GM04504 (cell line): ENCODE measurements at places on chromosomes 1 and 21.

GRCh38 chr1:245673881-245674414, 519.2 kb downstream of the KIF26B start:
- DNase-seq, result no peak

GRCh38 chr1:196567238-196567637, 41.0 kb downstream of the KCNT2 start:
- no peak for DNase-seq

GRCh38 chr1:101849356-101849755, 147.4 kb downstream of the OLFM3 start:
- no peak for DNase-seq

- DNase-seq, result no peak
Observed at GRCh38 chr1:2352341-2352896, 38.9 kb downstream of the MORN1 start.

DNA sequence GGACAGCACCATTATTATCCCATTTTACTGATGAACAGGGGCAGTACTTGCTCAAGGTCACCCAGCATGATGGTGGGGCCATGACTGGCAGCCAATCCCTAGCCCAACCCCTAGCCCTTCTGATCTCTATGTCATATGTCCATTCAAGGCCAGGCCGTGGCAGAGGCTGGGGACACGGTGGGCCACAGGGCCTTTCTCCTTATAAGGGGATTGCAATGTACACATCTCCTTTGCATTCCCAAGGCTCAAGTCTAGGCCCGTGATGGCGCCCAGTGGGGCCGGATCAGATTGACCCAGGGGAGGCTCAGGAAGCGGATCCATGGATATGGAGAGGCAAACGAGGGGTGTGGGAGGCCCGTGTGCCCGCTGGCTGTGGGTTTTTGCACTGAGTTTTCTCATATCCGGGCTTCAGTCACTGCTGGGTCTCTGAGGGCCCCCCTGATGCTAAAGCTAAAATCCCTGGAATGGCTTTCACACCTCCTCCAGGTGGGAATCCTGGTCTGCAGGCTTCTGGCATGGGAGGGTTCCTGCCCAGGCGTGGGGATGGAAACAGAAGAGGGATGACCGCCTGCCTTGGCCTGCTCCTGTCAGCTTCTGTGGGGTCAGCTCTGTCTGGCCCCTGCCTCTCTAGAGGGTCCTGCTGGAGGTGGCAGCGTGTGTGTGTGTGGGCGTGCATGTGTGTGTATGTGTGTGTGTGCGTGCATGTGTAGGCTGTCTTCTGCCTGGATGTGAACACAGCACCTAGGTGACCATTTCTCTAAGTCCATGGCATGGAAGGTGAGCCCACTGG, 2.1 kb downstream of the MYOM3 start:
- no peak for DNase-seq

GRCh38 chr21:46038341-46038829, 56.8 kb downstream of the COL6A1 start:
- DNase-seq, result no peak

- DNase-seq, result no peak
Observed at GRCh38 chr21:27062443-27062842, 95.6 kb upstream of the ADAMTS5 start.
